ENCODE measurements at places on chromosomes 1 and 21.

DNA sequence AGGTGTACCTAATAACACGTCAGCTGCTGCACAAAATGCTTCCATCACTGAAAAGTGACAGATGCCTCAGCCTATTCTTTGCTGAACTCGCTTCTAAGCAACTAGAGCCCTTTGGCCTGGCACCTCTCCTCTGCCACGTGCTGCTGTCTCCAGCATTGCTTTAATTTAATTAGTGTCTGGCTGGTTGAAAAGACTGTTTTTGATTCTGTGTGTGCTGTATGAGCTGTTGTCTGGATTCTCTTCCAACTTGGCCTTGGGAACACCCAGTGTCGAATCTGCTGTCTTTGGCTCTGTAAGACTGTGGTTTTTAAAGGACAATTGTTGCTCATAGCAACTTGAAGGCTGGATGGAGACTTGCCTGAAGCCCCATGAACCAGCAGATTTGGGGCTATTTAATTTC, 109.5 kb downstream of the PSMG1 start:
- DNase-seq, result no peak

DNA sequence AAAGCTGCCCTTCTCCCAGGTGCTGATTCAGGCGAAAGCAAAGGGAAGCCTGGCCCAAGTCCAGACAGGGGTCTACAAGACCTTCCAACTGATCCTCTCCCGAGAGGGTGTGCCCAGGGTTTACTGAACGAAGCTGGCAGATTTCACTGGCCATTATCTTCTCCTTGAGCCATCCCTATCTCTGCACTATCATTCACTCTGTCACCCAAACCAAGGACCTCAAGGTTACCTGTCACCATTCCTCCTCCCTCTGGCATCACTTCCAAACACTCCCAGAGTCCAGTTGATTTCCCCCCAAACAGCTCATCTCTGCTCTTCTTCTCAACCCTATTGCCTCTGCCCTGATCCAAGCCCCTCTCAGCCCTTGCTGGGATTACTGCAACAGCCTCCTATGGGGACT, 4.9 kb downstream of the STK40 start:
- DNase-seq, result no peak

DNA sequence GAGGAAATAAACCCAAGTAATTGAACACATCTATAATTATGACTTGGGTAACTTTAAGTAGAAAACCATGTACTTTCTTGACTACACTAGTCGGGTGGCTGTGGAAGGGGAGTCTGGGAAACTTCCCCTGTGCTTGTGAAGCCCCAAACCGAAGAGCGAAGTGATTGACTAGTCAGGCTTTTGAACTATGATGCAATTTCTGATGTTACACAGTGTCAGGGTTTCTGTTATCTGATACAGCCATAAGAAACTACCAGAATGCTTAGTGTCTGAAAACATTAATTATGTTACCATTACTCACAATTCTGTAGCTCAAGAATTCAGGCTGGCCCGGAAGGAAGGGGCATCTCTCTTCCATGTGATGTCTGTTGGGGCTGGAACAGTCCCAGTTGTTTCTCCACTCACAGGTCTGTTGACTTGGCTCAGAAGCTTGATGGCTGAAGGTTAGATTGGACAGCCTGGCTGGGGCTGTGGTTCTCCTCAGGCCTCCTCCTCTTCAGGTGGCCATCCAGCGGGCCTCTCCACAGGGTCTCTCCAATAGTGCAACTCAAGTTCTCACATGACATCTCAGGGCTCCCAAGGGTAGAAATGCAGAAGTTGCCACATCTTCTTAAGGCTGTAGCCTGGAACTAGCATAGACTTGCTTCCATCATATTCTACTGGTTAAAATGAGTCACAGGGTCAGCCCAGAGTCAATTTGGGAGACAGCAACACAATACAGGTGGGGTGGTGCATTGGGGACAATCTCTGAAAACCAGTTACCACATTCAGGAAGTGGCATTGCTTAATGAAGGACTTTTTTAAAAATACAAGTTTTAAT, 8.3 kb upstream of the C8B start:
- DNase-seq, result no peak

- no peak for DNase-seq
These were observed 692 bp downstream of the TARDBP start for GRCh38 chr1:11013160-11013531.

DNA sequence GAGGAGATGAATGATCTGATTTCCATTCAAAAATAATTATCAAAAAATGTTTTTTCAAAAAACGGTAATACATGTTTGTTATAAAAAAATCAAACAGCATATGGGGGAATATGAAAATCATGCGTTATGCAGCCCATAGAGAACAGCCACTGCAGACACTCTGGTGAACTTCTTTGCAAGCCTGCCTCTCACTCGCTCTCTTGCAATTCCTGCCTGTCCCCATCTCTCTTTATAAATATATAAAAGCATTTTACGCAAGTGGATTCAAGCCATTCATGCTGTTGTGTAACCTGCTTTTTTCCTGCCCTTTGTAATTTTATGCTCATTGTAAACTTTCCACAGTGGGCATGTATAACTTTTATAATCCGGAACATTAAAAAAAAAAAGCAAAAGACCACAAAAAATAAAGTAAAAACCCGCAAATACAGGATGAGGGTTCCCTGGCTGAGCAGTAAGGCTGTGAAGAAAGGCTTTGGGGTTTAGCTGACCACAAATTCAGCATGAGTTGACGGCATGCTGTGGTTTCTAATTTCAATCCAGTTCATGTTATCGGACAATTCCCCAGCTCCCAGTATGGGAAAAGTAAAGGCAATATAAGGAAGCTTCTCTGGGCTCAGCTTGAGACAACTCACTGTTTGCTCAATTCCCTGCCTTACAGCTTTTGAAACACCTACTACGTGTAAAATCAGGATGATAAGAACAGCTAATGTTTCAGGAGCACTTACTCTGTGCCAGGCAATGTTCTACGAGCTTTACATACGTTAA, 52.8 kb upstream of the ZBTB40 start:
- no peak for DNase-seq

GRCh38 chr1:30663596-30664091, 59.7 kb downstream of the MATN1 start:
- DNase-seq, result no peak

DNA sequence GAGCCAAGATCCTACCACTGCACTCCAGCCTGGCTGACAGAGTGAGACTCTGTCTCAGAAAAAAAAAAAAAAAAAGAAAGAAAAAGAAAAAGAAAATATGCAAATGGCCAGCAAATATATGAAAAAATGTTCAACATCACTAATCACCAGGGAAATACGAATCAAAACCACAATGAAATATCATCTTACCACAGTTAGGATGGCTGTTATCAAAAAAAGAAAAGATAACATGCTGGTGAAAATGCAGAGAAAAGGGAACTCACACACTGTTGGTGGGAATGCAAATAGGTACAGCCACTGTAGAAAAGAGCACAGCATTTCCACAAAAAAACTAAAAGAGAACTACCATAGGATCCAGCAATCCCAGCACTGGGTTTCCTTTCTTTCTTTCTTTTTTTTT, 477.5 kb downstream of the SMYD3 start:
- DNase-seq, result no peak

GRCh38 chr1:176501599-176501998, 38.6 kb downstream of the PAPPA2 start:
- DNase-seq, result no peak
